NCI-H446 treated with DMSO at 0.1 percent for 48 hours (cell line): ENCODE measurements at places on chromosomes 7 and 10.

DNA sequence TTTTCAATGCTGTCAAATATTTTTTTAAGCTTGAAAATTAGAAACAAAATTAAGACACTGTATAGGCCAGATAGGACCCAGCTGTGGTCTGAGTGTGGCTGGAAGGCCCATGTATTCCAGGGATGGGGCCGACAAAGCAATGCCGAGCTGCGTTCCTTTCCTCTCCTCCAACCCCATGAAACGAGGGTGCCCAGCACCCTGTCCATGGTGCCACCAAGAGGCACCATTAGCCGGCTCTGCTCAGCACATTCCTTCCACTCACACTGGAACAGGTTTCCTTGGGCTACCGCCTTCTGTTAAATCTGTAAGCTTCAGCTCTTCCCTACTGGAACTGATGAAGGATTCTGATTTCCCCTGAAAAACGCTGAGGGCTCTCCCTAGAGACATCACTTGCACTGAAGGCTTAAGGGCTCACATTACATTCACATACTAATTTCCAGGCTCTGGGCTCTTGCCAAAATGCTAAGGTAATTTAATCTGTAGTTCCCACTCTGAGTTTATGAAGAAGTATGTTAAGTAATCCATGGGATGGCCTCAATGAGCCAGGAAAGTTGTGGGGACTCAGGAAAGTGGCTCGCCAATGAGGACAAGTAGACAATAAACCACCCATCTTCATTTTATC, 73.7 kb upstream of the CAMK2B start:
- no peak for DNase-seq

DNA sequence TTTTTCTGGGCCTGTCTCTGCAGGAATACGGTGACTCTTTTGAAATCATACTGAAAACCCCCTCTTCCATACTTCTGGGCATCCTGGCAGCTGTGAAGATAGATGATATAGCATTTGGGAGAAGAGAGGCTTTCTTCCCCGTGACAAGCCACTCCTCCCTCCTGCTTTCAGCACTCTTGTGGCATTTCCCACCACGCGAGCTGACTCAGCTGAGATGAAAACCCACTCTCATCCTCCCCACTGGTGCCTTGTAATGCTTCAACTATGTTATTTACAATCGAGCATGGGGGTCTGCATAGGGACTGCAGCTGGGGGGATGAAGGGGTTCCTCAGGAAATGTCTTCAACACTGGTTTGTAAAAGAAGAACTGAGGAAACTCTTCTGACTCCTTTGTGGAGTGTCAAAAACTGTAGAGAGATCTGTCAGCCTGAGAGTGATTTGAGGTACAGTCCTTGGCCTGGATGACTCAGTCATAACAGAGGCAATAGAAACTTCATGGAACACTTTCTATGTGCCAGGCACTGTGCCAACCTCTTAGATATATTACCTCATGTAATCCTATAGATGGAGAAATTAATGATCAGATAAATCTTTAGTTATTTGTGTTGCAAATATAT, 1.7 kb upstream of the TBATA start:
- no peak for DNase-seq

DNA sequence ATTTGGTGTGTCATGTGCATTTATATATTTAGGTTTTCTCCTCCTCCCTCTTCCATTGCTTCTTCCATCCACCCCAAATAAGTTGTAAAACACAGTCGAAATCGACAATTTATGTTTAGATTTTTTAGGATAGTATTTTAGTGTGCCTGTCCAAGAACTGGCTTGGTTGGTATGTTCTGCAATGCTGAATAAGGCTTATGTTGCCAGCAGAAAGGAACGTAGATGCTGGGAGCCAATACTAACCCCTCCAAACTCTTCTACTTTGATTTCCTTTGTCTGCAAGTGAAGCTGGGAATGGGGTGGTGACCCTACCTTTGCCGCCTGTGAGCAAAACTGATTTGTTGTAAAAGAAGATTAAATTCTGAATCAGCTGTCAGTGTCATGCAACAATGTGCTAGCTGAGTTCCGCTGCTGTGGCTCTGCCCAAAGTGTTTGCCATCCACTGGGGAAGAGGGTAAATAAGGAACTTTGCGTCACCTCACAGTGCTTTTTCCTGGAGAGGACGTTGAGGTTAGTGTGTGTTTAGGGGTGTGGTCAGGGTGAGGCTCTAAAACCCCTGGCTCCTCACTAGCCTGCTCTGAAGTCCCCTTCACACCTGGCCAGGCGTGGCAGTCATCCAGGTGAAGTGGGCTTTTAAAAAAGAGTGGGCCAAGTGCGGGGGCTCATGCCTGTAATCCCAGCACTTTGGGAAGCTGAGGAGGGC, 44.4 kb downstream of the TACC2 start:
- no peak for DNase-seq

GRCh38 chr7:65809982-65810288, 62.9 kb upstream of the VKORC1L1 start:
- no peak for DNase-seq

DNA sequence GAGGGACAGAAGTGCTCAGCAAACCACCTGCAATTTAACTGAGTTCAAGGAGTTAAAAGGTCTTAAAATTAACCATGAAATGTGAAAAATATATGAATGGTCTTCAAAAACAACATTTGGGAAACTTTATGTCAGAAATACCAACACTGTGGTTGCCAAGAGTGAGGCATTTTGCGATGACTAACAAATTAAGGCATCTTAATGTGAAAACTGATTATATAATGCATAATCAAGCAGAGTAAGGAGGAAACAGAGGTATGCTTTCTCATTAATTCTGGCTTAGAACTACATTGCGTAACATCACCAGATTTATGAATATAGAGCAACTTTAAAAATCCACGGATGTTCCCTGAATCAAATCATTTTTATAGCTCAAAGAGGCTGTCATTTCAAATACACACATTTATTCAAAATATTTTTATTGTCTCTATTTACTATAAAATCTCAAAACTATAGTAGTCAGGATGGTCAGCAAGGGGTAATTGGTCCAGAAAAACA, 335.5 kb downstream of the LRRTM3 start:
- no peak for DNase-seq

GRCh38 chr7:42197451-42197850, 39.6 kb downstream of the GLI3 start:
- DNase-seq = no peak

DNA sequence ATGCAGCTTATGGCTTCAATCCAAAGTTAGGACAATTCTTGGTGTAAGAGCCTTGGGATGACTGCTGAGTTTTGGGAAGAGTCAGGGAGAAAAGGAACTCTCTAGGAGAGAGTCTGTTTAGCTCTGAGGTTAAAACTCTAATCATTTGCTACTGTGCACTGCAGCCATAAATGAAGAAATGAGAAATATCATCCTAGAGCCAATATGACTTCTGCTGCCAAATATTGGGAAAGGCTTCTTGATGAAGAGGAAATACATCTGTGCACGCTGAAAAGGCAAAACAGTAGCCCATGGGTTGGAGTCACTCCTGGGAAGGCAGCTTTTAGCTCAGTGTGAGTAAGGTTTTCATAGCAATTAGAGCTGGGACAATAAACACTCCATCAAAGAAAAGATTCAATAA, 308.8 kb downstream of the SFMBT2 start:
- no peak for DNase-seq

GRCh38 chr10:22339761-22340328, 5.5 kb upstream of the SPAG6 start:
- DNase-seq = no peak

- DNase-seq = no peak
Observed at GRCh38 chr7:8015100-8015745, 46.6 kb downstream of the GLCCI1 start.

GRCh38 chr10:70494966-70495365, 16.4 kb downstream of the PALD1 start:
- DNase-seq = no peak

- DNase-seq = no peak
Observed at GRCh38 chr10:62414359-62414758, 40.2 kb downstream of the ZNF365 start.

DNA sequence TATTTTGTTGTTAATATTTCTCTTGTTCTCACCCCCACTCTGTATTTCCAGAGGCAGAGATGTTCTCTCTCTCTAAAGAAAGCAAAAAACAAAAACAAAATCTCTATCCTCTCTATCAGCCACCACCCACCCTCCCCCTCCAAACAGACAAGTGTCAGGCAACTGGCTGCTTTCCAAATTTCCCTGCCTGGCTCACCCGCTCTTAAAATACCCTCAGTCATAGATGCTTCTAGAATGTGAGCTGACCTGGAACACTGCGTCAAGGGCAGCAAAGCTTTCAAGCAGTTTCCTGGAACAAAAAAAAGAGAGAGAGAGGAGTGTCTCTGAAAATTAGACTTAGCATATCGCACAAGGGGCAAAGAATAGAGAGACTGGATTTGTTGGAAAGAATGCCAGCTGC, 341.0 kb upstream of the ZMIZ1 start:
- no peak for DNase-seq

DNA sequence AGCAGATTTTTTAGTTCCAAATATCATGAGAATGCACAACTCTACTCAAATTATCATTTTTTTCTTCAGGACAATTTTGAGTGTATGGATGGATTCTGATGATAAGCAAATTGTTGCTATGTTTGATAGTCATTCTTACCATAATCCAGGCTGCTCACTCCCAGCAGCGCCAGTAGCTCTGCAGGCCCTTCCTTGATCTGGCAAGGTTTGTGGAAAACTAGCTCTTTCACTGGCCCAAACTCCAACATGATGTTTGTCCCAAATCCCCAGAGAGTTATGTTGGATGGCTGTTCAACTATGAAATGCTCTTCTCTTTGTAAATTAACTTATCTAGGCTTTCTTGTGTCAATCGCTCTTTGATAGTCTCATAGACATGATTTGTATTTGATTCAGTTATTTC, 933.7 kb downstream of the DNAJB9 start:
- DNase-seq = no peak

- no peak for DNase-seq
Observed at GRCh38 chr7:107693396-107693795, 32.8 kb downstream of the SLC26A4 start.

DNA sequence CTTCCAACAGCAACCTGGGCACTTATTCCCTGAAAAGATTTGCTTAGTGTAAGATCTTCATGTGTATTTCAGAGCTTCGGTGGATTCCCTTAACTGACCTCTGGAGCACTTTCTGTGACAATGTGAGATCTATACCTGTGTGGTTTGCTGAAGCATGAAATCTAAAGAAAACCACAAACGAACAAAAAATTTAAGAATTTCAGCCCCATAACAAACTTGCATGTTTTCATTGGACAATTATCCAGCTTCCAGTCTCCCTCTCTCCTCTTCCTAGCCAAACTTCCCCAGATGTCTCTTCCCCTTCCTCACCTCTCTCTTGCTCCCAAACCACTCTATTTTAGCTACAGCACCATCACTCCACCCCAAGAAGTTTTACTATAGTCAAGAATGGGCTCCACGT, 279.9 kb upstream of the SORCS1 start:
- DNase-seq = no peak

- no peak for DNase-seq
Observed at GRCh38 chr10:28939281-28940157, 262.2 kb downstream of the BAMBI start.

- no peak for DNase-seq
Observed at GRCh38 chr7:3029138-3029537, 14.5 kb downstream of the CARD11 start.

DNA sequence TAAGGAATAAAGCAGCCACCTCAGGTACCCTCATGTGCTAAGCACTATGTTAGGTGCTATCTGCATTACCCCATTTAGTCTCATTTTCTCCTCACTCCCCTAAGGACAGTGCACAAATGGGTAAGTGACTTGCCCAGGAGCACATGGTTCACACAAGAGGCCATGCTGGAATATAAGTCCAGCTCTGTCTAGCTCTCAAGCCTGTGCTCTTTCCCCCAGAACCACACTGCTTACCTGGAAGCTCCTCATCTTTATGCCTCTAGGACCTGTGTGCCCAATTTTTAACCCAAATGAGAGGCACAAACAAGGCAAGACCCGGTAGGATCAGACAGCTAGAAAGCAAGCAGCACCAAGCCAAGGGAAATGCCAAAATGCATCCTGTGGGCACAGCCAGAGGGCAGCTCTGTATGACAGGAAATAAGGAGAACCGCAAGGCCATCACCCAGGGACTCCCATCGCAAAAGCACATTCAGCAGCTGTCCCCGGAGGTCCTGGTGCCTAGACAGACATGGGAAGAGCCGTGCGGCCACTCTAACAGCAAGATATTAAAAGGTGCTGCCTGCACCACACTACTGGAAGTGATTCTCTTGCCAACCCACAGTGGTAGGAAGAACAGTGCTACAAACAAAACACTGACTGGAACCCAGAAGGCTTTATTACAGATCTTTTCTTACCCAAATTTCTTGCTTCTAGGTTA, 88.1 kb downstream of the GSAP start:
- no peak for DNase-seq

- DNase-seq = no peak
Observed at GRCh38 chr10:125029584-125030242, 87.8 kb downstream of the ZRANB1 start.

DNA sequence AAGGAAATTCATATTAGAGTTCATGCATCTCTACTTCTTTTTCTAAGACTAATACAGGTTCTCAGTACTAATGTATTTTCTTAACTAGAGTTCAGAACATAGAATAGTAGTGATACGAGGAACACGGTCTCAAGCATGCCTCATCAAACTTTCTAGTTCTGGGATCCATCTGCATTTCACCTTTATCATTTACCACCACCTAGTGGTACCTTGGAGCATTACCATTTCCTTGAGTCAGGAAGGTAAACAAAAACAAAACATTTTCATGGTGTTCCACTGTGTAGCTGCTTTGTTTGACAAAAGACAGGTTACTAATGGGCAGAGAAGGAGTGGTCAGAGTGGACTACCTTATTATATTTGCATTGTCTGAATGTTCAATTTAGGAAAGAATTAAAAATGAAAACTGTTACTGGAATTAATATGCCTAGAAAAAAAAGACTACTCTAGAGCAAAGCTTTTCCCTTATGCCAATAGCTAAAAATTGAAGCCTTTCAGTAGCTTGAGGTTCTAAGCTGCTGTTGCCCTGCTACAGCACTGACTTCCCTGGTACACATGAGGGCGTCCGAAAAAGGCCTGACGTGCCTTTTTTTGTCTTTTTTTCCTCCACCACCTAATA, 44.5 kb downstream of the STARD3NL start:
- peak; percentile 4 for DNase-seq

DNA sequence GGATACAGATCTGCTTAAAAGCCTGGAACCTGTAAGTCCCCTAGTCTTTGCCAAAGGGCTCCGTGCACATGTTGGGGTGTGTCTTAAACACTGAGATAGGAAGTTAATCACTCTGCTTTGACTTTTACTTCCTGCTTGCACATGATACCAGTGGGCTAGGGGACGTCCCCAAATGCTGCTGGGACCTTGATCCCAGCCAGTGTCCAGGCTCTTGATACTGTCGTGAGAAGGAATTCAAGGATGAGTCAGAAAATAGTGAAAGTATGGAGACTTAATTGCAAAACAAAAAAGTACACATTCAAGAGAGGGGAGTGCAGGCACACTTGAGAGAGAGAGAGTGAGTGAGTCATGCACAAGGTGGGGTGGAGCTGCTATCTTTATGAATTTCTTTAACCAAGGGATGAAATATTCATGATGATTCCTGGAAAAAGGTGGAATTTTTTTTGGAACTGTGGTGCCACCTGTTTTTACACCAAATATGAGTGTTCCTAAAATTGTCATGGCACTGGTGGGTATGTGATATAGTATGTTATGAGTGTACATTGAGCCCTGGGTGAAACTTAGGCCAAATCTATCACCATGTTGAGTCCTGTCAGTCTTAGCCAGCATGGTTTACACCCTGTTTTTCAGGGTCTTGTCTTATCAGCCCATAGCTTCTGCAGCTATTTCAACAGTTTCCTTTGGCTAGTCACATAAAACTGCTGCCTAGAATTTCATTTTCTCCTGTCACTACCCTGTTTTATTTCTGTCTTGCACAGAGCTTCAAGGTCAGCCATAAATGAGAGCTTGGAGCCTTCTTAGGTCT, 88.3 kb upstream of the CYP26C1 start:
- no peak for DNase-seq
